ENCODE measurements at places on chromosomes 16 and 17.

- DNase-seq, result no peak
These were observed 144.8 kb upstream of the RPH3AL start for GRCh38 chr17:497241-498034.

DNA sequence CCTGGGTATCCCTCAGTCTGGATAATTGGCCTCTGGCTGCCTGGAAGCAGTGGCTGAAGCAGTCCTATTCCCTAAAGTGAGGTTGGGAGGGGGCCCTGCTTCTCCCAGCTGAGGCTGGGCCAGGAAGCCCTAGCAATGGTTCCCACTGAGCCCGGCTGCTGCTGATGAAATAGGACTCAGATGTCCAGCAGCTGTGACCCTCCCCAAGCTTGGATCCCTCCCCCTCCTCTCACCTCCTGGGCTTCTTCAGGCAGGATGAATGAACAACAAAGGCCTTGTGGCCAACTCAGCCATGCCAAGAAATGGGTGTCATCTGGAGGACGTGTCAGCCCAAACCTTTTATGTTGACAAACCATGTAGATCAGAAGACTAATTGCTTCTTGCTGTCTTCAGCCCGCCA lies 42.0 kb downstream of the AXIN2 start:
- no peak for DNase-seq

DNA sequence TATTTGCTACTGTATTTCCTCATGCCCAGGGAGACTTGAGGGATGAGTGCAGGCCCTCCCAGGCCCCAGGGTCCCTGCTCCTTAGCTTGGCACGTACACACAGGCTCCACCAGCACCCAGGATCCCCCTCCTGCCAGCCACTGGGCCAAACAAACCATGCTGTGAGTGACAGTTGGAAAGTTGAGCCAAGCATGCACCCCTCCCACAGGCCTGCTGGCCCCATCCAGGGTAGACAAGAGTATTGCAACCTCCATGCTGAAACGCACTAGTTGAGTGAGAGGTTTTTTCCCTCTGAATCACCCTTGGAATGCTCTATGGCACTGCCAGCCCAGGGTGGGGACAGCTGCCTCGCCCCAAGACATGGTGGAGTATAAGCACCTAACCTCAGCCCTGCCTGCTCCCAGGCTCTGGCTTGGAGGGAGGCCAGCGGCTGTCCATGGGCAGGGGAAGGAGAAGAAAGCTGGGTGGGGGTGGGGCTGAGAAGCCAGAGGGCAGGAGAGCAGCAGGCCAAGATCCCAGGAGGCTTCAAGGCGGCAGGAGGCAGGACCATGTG lies 49.6 kb downstream of the PITPNM3 start:
- no peak for DNase-seq

DNA sequence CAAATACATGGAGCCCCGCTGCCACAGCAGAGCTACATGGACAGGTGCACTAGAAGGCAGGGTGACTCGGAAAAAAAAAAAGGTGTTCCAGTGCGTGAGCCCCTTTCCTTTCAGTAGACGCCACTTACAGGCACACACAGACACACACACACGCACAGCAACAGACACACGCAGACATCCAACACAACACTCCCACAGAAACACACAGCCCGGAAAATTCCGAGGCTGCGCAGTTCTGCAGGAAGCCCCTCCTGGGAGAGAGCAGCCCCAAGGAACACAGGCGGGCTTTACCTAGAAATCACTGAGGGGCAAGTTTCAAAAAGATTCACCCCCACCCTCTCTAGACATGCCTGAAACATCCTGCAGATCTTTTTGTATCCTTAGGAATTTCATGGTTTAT lies 136.0 kb upstream of the WSB1 start:
- DNase-seq, result no peak

DNA sequence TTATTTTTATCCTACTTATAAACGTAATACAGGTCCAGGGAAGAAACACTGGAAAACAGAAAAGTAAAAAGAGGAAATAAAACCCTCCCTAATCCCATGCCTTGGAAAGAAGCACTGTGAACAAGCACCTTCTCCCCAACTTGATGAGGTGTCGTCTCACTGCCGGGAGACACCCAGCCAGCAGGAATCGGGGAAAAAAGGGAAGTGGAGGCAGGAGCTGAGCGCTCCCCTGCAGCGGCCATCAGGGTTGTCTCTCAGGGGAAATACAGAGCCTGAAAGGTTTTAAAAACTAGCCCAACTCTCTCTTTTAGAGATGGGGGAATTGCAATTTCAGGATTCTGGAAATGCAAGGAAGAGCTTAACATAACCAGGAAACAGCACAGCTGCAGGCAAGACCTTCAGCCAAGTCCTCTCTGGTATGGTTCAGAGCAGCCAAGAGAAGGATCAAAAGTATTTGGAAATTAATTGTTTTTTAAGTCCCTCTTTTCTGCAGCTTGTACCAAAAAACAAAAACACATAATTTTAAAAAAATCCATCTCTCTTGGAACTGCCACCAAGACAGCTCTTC lies 96.3 kb upstream of the RCVRN start:
- DNase-seq, result no peak

- no peak for DNase-seq
These were observed at the start of gene MRC2 for GRCh38 chr17:62627219-62627903. Gene MRC2 (plus strand): TSS chr17:62627670. CDS start chr17:62627803, 133 bp downstream.

GRCh38 chr17:17718251-17718650 lies 37.0 kb downstream of the RAI1 start:
- DNase-seq, result no peak

DNA sequence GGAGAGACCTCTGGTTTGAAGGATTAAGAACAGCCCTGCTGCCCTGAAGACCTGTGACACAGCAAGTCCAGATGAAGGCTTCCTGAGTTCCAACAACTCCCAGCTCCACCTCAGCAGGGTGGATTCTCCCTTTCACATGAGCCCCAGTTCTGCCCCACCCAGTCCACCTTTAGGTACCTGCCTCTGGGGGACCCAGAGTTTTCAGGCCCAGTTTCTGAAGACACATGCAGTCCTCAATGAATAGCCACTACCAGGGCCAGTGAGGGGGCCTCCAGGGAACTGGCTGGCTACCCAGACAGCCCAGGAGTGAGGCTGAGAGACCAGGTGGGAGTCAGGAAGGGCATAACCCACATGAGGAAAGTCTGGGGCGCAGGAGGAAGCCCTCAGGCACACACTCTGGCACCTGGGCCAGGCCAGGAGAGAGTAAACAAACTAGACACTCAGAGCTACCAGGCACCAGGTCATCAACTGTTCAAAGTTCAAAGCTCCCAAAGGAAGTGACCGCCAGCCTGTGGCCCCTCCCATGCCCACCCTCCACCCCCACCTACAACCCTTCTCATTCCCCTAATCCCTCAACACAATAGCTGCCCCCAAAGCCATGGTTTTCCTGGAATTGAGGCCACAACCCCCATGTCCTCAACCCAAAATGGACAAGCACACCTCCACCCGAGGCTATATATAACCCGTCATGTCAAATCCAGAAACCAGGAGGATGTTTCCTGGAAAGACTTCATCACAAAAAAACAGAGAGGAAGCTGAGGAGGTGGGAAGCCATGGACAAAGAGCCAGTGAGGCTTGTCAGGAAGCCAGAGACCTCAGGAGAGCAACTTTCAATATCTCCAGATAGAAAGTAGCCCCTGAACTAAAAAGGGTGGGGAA lies 2.1 kb downstream of the MYO18A start:
- no peak for DNase-seq

DNA sequence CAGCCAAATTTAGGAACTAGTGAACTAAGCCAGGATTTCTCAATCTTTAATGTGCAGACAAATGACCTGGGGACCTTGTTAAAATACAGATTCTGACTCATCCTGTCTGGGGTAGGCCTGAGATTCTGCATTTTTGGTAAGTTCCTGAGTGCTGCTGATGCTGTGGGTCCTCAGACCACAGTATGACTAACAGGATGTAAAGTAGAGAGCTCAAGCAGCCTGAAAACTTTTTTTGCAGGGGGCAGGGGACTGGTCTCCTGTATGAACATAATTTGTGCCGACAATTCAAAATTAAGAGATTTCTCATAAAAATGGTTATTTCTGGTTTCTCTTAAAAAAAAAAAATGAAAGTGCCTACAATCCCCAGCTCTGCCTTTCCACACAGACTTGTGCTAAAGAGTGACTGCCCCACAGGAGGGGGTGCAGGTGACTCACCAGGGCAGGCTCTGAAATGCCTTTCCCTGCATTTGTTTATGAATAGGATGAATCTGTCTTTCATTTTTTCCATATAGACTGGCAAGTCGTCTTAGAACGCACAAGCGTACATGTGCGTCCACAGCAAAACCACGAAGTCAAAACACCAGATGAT lies 271.5 kb downstream of the PHKB start:
- DNase-seq, result no peak

Measured in CD4-positive, alpha-beta T cell treated with Interleukin-15 for 1 hour (primary cell).